Hematopoietic multipotent progenitor cell treated with erythropoietin and hydrocortisone succinate and interleukin-3 and kit ligand, for 17 days (in vitro differentiated cells): ENCODE measurements at places on chromosomes 1 and 21.

DNA sequence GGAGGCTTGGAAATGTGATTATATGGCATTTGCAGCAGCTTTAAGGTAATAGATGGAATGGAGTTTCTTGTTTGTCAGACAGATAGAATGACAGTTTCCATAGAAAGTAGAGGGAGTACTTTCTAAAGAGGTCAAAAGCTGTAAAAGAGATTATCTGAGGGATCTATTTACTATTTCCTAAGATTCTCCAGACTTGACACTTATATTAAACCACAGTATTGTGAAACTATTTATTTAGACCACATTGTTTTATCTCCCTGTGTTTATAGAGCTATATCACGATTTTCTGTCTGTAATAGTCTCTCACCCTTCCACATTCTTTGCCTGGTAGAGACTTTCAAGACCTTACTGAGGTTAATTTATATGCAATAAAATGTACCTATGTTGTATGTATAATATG, 66.7 kb downstream of the MAN1A2 start:
- no peak for DNase-seq

GRCh38 chr1:221239181-221239580, 359.9 kb downstream of the HLX start:
- DNase-seq, result no peak

DNA sequence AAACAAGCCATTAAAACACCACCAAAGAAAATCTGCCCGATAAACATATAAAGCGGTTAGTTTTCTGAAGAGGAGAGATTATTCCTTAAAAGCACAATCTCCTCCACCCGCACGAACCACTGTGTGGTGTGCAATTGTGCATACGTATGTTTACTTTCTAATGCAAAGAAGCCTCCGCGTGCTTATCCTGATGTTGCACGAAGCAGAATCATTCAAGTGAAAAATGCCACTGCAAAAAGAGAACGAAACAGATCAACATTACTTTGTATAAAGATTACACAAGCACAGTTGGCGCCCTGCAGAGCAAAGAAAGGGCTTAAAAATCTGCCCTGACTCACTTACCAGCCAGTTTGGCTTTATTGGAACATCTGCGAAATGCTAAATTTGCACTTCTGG, 166.8 kb downstream of the ZNF281 start:
- no peak for DNase-seq

GRCh38 chr1:94379615-94380014, 38.6 kb upstream of the ABCD3 start:
- DNase-seq, result no peak

DNA sequence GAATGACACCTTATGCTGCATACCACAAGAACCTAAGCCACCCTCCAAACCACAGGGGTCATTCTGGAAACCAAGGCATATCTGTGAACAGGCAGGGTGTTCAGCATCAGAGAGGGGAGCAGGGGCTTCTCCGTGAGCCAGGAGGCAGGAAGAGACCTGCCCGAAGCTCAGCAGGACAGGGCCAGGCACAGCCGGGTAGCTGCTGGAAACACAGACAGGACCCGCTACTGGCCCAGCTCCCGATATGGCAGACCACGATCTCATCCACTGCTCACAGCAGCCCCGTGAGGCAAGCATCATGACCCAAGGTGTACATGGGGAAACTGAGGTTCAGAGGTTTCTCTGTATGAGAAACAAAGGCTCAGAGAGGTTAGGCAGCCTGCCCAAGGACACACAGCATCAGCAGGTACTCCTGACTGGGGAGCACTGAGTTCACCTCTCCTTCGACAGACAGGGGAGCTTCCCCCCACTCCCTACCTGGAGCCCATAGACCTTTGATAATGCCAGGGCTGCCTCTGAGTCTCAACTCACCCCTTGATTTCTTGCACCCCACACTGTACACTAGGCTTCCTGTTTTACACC, 317.7 kb downstream of the MATN1 start:
- DNase-seq, result no peak

DNA sequence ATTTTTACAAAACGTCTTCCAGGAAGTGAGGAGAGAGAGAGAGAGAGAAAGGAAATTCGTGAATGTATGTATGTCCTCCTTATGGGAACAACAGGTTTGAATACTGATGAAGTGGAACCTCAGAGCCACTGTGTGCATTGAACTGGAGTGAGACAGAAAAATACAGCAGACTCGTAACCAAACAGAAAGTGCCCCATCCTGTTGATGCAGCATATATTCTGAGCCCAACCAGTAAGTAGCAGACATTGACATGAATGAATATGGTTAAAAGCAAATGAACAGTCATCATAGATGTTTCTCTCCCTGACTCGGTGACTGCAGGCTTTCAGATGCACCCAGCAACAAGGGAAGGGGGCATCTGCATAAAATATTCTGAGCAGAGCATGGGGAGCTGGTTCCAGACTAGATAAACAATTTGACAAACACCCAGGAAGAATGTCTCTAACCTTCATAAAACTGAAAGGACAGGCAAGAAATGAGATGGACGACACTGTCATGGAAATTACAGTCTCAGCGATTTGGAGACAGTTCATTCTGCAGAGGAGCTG, 471.0 kb upstream of the PBX1 start:
- no peak for DNase-seq

GRCh38 chr1:64006276-64007051, 197.0 kb upstream of the UBE2U start:
- no peak for DNase-seq

DNA sequence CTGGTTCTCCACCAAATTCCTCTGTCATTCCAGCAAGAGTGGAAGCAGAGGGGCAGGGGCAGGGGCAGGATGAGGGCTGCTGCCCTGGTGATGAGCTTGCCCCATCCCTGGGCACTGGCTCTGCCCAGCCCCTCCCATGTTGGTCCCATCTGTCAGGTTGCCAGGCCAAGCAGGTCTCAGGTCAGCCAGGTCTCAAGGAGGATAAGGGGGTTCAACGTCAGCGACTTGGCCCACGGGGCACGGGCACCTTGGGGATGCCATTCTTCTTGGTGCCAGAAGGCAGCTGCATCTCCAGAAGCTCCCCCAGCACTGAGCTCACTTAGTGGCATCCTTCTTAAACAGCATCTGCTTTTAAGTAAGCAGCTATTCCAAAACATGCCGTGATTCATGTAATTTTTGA, 133.1 kb downstream of the AJAP1 start:
- no peak for DNase-seq

DNA sequence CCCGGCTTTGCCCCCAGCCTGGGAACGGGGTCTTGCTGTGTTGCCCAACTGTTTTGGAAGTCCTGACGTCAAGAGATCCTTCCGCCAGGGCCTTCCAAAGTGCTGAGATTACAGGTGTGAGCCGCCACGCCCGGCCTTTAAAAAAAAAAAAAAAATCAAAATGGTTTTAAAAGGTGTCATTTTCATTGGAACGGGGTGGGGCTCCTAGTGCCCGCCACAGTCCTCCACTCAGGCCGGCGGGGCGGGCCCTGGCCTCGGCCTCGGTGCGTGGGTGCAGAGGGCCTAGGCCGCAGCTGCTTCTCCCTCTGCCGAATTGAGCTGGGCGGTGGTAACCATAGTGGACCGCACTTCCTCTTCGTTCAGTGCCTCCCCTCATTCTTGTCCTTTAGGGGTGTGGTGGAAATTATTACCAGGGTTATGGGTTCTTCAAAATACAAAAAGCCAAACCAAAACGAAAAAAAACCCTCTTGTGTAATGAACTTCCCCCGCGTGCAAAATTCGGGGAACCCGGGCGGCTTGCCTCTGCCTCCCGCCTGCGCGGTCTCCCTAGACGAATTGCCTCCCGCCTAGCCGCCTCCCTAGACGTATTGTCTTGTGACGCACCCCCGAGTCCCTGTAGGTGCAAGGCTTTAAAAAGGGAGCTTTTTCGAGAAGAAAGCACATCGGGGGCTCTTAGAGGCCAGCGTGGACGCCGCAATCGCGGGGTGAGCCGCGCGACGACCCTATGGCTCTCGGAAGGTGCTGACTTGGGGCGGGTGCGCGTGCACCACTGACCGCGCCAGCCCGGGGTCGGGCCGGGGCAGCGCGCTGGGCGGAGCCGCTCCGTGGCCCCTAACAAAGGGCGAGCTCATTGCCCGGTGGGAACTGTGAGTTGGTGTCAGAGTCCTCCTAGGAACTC, 10.5 kb upstream of the SPEN start:
- no peak for DNase-seq

DNA sequence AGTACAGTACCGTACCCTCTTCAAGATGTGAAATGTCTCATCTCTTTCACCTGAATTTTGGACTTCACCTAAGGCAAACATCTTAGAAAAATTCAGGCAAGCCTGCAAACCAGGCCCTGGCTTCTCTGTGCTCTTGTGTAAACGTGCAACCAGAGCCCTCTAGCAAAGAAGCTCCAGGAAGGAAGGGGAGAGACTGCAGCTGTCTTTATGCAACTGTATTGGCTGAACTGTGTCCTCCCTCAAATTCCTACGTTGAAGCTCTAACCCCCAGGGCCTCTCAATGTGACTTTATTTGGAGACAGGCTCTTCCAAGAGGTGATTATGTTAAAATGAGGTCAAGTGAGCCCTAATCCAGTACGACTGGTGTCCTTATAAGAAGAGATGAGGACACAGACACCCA, 60.3 kb downstream of the SLC45A1 start:
- DNase-seq, result no peak

DNA sequence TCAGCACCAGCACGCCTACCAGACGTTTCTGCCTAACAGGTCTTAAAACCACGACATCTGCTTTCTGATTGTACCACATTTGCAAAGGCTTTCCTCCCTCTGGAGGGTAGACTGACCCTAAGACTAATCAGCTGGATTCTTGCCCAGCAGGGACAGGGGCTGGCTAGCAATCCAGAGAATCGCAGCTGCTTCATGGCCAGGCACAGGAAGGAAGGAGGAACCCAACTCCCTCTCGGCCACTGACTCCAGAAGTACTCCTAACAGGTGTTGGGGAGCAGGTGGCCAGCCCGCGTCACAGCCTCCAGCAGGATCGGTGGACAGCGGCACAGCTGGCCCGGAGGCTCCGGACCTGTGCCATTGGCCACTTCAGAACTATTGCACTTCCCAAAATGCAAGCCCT, 180.8 kb downstream of the NPHP4 start:
- no peak for DNase-seq

- no peak for DNase-seq
Measured at GRCh38 chr1:159802111-159802510, at the start of gene FCRL6. Gene FCRL6, plus strand, starts transcription at chr1:159802360. Its CDS starts 65 bp downstream, at chr1:159802425.

- DNase-seq, result no peak
Measured at GRCh38 chr1:155389826-155390225, 69.1 kb downstream of the RUSC1 start.

DNA sequence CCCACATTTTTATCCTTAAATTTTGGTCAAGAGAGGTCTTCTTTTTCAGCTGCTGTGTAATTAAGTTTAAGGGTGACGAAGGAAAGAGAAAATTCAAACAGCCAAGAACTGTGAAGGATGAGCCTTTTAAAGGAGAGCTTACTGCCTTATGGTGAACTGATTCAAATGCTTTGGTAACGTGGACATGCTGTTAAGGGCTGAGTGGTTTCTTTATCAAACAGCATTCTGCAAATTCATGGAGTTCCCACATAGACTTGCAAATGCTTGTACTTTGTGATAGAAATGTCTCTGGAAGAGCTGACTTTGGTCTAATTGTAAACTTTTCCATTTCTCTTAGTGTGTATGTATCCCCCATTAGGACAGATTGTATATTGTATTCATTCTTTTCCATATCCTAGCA, 93.8 kb downstream of the CHD1L start:
- no peak for DNase-seq

- no peak for DNase-seq
Measured at GRCh38 chr1:16372535-16373285, 5.7 kb downstream of the SZRD1 start.
